Stimulated activated CD4-positive, alpha-beta T cell treated with anti-CD3 and anti-CD28 coated beads, TNF-alpha, amount 100 ng/mL, for 48 hours (primary cell): ENCODE measurements at places on chromosomes 16 and 17.

- no peak for DNase-seq
Measured at GRCh38 chr17:13266606-13267005, 248.8 kb upstream of the ELAC2 start.

DNA sequence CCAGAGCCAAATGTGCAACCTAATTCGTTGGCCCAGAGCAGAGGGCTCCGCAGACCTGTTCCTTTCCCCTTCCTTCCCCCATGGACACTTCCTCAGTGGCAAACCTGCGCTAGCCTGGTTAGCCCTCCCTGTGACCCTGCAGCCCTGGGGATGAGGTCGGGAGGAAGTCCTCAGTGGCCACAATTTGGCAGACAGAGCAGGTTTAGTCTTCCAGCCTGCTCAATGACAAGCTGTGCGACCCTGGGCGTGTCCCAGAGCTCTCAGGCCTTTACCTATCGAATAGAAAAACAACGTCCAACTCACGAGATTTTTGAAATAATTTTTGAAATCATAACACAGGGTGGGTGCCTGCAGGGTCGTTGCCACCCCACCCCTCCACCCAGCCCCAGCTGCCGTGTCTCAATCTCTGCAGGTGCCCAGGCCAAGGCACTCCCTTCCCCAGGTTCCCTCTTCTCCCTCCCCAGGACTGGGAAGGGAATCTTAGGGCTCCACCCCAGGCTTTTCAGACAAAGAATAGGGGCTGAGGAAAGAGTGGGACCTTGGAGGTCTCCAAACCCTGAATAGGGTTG is 1.4 kb downstream of the HBM start:
- no peak for DNase-seq

DNA sequence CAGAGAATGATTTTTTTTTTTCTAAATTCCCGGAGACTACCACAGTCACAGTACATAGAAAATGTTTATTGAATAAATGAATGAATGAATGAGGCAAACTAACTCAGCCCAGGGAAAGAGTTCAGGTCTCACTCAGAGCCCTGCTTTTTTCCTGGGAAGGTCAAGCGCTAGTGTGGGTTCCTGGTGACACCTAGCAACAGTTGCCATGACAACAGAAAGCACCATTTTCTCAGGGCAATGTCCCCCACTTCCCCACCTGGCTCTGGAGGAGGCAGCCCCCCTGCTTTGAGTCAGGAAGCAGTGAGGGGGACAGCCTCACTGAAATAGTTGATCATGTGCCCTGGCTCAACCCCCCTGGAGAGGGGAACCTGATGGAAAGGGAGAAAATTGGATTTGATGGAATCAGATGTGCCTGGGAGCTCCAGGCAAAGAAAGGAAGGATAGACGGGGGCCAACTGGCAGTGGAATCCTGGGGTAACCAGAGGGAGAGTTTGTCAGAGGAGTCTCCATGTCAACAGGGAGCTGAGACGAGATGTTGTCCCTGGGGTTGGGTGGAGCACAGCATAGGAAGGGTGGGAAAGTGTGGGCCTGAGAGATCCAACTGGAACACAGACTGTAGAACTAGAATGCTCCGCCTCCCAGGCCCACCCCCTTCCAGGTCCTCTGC is 242.2 kb upstream of the CCL2 start:
- no peak for DNase-seq

- no peak for DNase-seq
Measured at GRCh38 chr16:12458591-12459358, 344.9 kb downstream of the CPPED1 start.
